Nephron progenitor cell (in vitro differentiated cells): ENCODE measurements at places on chromosomes 5 and 9.

DNA sequence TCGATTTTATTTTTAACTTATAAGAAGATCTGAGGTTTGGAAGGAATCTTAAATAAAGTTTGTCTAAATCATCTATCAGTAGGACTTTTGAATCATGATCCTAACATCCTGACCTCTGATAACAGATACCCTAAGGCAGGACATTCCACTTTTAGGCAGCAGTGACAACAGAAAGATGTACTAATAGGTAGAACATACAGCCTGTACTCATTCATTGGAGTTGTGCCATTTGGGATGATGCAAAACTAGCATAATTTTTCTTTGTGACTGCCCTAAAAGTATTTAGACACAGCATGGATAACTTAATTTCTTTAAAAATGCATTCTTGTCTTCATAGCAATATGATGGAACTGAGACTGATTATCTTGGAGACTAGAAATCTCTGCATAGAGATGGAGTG, 39.7 kb downstream of the CDC42SE2 start:
- no peak for DNase-seq

DNA sequence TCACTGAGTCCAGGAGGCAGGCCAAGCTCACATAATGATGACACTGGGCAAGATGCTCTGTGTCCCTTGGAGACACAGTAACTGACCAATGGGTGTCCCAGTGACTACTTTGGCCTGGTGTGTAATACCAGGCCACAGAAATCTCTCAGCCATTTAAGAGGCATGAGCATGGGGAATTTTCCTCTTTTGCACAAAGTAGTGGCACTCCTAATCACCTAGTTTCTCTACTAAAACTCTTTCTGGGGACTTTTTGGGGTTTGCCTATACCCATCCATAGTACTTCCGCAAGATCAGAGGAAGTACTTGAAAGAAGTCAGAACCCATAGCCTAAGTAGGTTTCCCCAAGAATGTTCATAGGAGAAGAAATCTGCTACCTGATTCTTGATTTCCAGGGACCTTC, 161.9 kb downstream of the ARSB start:
- DNase-seq = no peak

DNA sequence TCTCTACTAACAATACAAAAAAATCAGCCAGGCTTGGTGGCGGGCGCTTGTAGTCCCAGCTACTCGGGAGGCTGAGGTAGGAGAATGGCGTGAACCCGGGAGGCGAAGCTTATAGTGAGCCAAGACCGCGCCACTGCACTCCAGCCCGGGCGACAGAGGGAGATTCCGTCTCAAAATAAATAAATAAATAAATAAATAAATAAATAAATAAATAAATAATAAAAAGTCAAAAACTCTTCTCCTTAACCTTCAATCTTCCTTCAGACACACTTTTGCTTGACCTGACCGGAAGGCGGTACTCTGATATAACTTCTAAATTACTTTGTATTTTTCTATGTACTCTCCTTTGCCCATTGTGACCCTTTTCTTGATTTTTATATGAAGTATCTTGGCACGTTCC, 302.1 kb downstream of the SLF1 start:
- DNase-seq = no peak

DNA sequence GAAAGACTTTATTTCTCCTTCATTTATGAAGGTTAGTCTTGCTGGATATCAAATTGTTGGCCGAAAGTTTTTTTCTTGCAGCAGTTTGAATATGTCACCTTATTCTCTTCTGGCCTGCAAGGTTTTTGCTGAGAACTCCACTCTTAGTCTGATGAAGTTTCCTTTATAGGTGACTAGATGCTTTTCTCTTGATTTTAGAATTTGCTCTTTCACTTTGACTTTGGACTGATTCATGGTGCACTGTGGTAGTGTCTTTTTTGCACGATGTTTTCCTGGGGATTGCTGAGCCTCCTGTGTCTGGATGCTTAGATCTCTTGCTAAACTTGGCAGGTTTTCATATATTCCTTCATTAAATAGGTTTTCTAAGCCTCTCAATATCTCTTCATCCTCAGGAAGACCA, 12.4 kb downstream of the AHRR start:
- DNase-seq = no peak

DNA sequence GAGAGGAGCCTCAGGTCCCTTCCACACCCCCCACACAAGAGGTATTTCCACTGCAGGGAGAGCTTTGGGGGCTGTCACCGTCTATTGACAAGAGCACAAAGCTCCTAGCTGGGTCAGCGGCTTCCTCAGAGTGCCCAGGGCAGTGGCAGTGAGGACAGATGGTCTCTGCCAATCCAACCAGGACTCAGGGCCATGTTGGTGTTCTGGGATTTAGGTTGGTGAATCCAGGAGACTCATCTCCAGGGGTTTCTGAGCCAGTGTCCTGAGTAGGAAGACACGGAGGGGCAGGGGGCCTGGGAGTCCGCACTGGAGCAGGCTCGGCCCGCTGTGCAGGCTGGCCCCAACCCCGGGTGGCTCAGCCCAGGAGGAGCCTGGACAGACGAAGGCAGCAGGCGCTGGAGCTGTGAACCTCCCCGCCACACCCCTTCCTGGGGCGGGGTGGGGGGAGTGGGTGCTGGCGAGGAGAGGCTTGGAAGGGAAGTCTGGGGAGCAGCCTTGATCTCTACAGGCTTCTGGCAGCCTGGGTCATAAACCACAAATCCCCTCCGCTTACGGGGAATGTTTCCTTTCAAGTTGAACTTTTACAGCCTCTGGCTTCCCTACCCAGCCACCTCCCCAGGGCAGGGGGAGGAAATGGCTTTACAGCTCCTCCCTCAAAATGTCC, 19.6 kb downstream of the CRB2 start:
- DNase-seq = peak; percentile 77

- DNase-seq = no peak
These were observed 31.5 kb downstream of the DDX31 start for GRCh38 chr9:132638240-132638639.

DNA sequence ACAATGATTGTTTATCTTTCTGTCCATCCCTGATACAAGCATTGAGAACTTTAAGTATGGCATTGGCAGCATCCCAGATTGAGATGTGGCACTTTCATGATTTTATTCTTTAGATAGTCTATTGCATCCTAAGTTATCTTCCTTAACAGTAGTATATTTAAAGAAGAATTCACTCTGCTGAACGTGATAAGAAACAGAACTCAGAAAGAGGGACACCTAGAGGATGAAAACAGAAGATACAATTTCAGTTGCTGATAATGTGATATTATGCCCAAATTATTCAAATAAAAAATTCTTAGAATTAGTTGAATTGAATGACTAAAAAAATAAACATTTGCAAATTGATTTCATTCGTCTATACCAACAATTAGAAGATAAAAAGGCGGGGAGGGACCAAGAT, 218.1 kb upstream of the DMRTA1 start:
- DNase-seq = no peak

DNA sequence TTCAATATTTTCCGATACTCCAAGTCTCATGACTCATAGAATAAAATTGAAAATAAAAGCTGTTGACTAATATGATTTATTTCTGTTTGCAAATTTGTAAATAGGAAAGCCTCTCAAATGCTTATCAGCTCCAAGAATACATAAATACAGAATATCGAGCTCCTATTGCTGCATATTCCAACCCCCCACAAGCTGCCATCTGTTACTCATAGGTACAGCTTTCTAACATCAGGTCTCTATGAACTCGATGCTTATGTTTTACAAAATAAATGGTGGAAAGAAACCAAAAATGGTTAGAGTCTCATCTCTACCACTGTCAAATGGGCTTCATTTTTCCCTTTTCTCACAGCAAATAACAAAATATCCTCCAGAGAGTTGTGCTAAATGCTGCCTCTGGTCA, 631.6 kb upstream of the CDH18 start:
- no peak for DNase-seq

DNA sequence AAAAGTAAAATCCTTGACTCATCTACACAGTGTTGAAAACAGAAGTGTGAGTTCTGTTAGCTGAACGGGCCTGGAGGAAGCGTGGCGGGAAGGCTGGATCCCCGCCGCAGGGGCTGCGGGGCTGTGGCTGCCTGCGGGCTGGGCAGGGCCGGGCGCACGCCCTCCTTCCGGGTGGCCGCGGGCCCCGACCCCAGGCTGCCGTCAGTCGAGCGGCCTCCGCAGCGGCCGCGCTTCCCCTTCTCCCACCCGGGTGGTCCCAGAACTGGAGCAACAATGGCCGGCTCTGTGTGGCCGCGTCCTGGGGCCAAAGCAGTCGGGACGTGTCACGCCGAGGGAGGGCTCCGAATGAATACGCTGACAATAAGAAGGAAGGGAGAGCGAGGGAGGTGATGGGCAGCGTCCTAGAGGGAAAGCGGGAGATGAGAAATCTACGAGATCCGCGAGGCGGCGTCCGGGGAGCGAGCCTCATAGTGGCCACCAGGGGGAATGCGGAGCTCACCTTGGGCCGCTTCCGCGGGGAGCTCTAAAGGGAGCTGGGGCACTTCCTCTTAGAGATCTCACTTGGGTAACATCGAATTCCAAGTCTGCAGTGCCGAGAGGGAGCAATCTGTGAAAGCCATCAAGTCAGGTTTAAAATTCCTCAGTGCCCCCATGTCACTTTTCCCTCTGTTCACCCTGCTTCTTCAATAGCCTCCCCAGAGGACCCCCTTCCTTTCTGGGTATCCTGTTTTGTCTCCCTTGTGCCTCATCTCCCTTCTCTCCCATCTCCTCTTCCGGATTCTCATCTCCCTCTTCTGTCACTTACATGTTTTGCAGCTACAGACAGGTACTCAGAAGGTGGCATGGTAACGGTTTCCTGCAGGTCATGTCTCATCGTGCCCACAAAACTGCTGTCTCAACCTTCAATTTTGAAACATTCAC, 83.9 kb downstream of the SLC1A3 start:
- peak; percentile 86 for DNase-seq

GRCh38 chr5:83426855-83427254, 44.7 kb upstream of the VCAN start:
- DNase-seq = no peak

DNA sequence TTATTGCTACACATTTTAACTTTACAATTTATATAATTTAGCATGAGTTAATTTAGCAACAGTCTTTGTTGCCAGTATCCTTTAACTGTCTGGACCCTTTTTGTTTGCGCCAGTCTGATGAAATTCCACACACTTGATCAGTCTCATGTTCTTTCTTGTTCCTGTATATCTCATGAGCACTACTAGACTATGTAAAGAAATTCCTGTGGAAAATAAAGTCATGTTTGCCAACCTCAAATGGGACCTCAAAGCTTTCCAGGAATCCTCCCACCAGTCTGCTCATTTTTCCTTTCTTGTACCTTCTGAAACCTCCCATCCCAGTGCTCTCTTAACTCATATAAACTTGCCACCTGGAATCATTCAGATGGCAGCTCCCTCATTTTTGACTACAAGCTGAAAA, 8.0 kb downstream of the DMXL1 start:
- DNase-seq = no peak

GRCh38 chr5:112086740-112087139, 329.7 kb upstream of the NREP start:
- DNase-seq = no peak

GRCh38 chr9:567747-568305, 273.7 kb upstream of the DMRT1 start:
- no peak for DNase-seq

DNA sequence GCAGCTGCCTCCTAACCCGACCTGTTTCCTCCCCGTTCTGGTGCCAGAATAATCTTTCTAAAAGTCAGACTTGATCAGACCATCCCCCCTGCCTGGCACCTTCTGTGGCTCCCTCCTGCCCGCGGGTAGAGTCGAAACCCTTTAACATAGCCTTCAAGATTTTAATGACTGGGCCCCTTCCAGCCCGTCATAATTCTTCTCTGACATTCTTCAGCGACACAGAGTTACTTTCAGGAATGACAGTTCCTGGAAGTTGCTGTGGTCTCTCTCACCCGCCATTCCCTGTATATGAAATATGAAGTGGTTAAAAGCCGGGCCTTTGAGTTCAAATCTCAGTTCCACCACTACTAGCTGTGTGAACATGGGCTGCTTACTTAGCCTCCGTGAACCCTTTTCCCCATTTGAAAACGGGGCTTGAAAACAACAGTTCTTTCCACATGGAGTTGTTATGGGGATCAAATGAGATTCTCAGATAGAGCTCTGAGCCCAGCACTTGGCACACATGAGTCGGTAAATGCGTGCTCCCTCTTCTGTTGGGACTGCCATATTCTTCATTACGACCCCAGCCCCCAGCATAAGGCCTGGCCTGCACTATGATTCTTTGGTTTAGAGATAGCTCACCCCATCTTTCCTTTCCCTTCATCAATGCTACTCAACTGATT, 737 bp downstream of the NANS start:
- no peak for DNase-seq

DNA sequence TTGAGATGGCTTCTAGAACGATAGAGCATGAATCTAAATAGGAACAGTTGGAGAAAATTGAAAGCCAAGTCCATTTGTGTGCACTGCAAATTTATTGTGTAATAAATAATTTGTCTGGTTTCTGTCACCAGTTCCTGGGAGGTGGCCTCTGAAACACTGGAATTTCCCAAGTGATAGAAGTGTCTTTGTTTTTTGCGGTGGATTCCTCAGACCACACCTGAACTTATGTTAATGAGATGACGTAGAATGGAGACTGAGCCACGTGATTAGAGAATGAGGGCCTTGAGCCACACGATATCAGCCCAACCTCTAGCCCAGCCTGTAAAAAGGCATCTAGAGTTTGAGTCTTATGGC, 105.1 kb downstream of the MSX2 start:
- no peak for DNase-seq

DNA sequence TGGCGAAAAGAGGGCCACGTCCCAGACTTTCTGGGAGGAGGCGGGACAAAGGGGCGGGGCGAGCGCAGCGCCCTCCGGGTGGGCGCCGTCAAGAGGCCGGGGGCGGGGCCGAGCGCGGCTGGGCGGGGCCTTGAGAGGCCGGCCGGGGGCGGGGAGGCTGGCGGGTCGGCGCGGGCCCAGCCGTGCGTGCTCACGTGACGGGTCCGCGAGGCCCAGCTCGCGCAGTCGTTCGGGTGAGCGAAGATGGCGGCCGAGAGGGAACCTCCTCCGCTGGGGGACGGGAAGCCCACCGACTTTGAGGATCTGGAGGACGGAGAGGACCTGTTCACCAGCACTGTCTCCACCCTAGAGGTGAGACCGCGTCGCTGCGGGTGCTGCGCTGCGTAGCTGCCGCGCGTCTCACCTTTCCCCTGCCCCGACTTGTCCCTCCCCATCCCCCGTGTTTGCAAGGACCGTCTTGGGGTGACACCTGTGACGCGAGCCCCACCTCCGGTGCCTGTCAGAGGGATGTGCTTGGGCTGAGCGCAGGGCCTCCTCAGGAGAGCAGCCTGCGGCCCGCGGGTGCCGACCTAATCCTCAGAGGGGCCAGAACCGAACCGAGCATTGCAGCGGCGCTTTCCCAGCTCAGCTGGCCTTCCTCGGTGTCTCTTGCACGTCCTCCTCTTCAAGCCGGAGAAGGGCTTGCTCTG, at the start of gene SNX2:
Gene SNX2, plus strand, starts transcription at position 220 of the 689 bp plus-strand sequence. Its CDS starts 24 bp downstream, at position 244.
- DNase-seq = peak; percentile 97

DNA sequence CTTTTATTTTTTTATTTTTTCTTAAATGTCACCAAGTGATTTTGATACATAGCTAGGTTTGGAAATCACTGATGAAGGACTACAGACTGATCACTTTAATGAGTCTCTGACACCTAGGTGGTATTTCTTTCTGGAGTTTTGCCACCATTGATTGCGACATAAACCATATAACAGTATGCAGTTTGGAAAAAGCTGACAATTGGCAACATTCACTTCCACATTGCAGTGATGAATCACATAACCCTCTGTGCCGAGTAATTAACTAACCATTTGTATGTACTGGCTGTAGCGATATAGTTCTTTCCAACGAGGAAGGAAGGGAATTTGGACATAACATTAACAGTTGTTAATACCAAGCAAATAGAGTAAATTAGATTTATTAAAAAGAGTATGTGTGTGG, 222.9 kb upstream of the EFNA5 start:
- no peak for DNase-seq
